ENCODE measurements at places on chromosomes 2 and 18. TPM values are rescaled to one million over a fixed set of nuclear protein-coding genes. Genes with fewer than 3 reads are reported as not detected.

DNA sequence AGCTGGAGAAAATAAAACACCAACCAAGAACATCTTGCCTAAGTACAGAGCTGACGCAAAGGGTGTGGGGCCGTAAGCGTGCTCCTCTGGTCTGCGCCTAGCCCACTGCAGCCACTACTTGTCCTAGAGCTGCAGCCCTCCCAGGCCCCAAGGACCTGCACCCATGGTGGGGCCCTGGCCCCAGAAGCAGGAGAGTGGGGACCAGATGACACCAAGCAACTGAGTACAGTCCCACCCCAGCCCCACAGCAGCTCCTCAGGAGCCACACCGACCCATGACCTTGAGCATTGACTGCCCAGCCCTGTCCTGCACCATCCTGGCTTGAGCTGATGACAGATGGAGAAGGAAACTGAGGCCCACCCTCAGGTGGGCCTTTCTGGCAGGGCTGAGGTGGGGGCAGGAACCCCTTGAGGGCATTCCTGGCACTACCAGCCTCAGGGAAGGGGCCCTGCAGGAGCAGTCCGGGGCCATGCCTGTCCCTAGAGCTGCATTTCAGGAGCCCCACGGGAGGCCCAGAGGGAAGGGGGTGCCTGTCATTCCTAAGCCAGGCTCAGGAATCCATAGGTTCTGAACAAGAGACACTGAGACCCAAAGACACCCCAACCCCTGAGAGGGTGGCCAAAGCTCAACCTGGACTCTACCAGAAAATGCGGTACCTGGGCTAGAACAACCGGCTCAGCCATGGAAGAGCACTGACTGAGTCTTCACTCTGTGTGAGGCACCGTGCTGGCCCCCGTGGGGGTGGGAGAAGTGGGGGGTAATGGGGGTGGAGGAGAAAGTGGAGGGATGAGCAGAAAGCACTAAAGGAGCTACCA lies 4.9 kb downstream of the KIF1A start:
- DNase-seq, result no peak

LONRF2 gene
- polyA plus RNA-seq, result 2.1 TPM

DNA sequence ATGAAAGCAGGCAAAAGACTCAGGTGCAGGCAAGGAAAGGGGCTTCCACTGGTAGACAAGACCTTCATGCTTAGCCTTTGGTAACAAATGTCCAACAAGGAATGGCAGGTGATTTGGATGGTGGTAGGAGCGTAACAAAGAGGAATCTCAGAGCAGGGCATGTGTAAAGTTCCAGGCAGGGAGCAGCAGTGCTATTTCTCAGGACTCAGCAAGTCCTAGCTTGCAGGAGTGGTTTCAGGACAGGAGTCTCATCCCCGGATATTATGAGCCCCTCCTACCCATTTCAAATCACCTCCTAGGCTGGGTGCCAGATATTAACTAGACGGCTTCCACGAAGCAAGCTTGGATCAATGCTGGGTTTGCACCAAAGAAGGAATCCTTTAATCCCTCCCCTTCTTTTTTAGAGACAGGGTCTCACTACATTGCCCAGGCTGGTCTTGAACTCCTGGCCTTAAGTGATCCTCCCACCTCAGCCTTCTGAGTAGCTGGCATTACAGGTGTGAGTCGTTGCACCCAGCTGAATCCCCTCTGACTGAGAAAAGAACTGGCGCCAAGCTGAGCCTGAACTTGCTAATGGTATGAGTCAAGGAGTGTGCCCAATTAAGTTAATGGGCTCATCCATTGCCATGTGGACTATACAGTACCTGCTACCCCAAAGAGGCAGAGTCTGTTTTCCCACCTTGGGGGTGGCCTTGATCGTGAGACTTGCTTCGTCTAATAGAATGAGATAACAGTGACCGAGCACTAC lies 190.3 kb downstream of the ARL4C start:
- no peak for DNase-seq

GRCh38 chr2:71630454-71631328 lies 177.3 kb downstream of the DYSF start:
- DNase-seq, result no peak

- DNase-seq, result no peak
These were observed 167.4 kb downstream of the C1D start for GRCh38 chr2:67895227-67895941.

ZNF512 gene
- 61.9 TPM for polyA plus RNA-seq

NFATC1 gene
- 5.6 TPM for polyA plus RNA-seq

DNA sequence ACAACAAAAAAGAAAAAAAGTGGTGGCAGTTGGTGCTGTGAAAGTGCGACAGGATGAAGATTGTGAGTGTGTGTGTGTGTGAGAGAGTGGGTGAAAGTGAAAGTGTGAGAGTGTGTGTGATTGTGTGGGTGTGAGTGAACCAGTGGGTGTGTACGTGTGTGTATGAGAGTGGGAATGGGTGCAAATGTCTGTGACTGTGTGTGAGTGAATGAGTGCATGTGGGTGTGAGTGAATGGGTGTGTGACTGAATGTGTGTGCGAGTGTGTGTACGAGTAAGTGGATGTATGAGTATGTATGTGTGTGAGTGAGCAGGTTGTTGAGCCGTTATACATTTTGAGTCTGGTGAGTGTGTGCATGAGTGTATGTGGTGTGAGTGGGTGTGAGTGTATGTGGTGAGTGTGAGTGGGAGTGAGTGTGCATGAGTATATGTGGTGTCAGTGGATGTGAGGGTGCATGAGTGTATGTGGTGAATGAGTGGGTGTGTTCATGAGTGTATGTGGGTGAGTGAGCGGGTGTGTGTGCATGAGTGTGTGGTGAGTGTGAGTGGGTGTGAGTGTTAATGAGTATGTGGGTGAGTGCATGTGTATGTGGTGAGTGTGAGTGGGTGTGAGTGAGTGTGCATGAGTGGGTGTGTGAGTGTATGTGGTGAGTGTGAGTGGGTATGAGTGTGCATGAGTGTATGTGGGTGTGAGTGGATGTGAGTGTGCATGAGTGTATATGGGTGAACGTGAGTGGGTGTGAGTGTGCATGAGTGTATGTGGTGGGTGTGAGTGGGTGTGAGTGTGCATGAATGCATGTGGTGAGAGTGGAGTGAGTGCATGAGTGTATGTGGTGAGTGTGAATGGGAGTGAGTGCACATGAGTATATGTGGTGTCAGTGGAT lies 69.3 kb upstream of the HPCAL1 start:
- DNase-seq, result no peak

DNA sequence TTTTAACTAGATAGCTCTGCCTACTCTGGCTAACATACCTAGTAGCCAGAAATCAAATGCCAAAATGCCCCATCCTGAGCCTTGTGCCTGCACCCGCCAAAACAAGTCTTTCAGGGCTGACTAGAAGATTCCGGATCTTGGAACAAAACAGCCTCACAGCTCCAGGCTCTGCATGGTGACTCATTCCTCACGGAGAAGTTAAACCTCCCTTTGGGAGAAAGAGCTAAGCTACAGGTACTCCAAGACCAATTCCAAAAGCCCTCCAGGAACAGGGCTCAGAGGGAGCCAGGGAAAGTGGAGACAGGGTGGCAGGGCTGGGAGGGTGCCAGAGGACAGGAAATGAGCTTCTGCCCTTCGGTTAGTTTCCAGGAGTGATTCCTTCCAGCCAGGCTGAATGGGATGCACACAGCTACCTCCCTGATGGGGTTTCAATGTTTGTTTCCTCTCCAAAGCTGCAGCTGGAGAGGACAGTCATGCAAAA lies 295.6 kb downstream of the TNS1 start:
- DNase-seq, result no peak

ATP5MC3 gene
- 195 TPM for polyA plus RNA-seq

- no peak for DNase-seq
These were observed 1.6 kb upstream of the ALKAL2 start for GRCh38 chr2:289362-290089.

DNA sequence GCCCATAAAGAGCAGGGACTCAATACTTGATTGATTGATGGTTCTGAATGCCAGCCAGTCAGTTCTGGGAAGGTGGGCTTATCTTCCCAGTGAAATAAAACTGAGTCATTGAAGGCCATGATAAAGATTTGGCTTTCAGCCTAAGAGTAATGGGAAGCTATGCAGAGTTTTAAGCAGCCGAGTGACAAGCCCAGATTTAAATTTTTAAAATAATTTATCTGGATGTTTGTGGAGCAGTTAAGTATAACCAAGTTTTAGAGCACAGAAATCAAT lies 122.8 kb downstream of the RAPGEF4 start:
- DNase-seq, result no peak

SLC5A7 gene
- 0.08 TPM for polyA plus RNA-seq

DNA sequence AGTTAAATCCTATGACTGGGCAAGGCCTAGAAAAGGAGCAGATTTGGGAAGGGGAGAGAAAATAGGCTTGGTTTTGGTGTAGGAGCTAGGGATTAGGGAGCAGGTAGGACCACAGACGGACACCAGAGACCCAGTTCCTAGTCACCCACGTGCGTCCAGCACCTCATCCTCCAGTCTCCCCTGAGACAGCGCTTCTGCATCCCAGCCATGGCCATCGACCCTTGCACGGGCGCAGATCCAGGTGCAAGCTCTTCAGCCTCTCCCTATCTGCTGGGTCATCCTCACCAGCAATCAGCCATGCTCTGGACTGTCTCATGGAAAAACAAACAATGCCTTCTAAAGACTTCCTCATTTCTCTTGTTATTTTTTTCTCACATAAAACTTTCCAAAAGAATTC lies 246.8 kb upstream of the RAB6C start:
- no peak for DNase-seq
